DND-41 (cell line): ENCODE measurements at places on chromosomes 6 and 20.

DNA sequence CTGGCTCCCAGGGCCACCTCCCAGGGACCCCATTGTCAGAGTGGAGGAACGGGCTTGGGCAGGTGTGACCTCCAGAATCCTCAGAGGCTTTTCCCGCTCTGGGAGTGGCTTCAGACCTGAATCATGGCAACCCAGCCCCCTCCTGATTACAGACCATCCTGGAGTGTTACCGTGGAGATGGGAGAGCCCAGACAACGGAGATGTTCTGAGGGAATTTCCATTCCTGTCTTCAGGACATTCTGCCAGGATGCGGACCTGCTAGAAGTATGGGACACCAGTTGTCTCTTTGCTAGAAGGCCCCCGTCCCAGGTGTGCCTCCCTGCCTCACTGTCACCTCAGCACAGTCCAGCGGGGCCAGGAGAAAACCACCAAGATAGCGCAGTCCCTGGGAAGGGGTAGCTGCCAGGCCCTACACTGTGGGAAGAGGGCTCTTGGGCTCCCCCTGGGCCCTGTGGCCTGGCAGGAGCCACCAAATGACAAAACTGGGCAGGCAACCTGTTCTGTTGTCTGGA, 109.9 kb downstream of the PSMB1 start:
- no peak for DNase-seq

DNA sequence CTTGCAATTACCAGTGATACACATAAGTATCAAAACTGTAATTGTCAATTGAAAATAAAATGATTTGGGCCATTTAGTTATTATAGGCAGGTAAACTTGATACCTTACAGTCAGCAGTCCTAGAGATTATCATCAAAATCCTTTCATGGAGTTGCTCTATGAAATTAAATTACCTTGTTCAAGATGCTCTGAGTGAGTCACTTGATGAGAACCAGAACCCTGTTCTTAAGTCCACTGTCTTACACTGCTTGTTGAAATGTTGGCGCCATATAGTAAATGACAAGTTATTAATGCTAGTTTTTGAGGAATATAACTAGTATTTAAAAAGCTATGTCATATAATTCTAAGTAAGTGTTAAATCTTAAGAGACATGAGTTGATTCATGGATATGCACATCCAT, 37.2 kb upstream of the BAG2 start:
- DNase-seq = no peak

DNA sequence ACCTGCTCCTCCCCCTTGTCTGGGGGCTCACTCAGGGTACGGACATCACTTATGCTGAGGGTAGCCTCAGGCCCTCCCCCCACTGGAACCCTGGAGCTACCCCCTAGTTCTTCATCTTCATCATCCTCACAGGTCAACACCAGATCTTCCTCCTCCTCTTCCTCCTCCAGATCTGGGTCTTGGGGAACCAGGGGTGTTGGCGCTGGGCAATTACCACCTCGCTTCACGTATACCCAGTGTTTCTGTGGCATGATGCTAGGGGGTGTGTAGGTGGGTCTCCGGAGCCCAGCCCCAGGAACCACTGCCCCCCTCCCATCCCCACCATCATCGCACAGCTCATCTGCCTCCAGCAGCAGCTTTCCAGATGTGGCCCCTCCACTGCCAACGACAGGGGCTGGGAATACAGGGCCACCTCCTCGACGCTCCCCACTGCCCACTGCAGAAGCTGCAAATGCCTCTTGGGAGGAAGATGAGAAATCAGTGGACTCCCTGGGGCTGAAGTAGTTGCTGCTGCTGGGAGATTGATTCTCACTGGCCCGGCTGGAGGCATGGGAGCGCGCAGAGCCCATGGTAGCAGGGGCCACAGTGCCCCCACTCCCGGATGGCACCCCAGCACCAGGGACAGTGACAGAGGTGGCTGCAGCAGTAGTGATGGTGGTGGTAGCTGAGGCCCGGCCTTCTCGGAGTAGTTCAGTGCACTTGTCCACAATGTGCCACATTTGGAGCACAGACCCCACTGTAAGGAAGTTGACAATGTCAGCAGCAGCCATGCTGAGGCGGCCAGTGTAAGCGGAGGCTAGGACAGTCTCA, 1.5 kb downstream of the ZBTB22 start:
- DNase-seq = no peak

- peak; percentile 83 for DNase-seq
These were observed 3.0 kb downstream of the E2F3 start for GRCh38 chr6:20404641-20405032.

DNA sequence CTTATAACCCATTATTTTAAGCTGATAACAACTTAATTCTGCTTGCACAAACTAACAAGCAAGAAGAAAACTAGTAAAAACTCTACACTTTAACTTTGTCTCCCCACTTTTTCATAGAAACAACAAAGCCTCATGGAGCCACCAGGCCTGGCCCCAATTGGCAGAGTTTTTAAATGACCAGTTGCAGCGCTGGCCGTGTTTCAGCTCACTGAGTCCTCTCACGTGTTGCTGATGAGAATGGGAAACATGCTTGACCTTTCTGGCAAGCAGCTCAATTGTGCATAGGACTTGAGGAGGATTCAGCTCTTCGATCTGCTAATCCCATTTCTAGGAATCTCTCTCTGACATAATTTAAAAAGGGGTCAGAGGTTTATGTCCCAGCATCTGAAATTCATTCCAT, 24.5 kb upstream of the GRM4 start:
- DNase-seq = no peak
